ENCODE measurements at places on chromosomes 16 and 17.

- no peak for DNase-seq
These were observed 18.1 kb downstream of the ADGRG1 start for GRCh38 chr16:57646388-57647039.

DNA sequence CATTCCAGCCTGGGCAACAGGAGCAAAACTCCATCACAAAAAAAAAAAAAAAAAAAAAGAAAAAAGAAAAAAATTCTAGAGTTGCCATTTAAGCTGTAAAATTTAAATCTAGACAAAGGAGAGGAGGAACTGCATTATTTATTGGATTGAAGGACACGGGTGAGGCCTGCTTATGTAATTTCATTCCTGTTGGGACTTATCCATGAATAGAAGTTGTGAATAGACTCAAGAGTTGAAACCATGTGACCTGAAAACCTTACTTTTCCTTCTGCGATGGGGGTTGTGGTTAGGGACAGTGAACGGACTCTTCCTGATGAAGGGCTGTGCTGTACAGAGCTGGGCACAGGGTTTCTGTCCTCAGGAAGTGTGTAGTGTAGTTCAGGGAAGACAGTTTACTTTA lies 22.5 kb downstream of the BANP start:
- DNase-seq = no peak

- no peak for DNase-seq
These were observed 45.6 kb downstream of the MEAK7 start for GRCh38 chr16:84458606-84459532.

DNA sequence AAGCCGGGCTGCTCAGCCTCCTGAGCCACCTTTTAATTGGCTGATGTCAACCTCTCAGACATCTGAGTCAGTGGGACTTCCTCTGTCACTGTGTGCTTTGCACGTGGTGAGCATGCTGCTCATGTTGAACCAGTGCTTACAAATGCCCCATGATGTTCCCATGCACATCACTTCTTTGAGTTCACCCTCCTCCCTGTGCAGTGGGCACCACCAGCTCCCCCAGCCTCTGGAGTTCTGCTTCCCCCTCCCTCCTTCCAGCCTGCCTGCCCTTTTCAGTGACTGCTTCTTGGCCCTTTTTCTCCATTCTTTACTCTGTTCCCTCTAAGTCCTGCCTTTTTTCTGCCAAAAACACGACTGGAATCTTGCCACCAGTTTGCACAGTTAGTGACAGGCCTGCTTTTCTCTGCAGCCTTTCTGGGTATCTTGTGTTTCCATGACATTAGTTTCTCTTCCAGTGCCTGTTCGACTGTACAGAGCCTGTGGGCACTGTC lies 41.6 kb downstream of the USP10 start:
- DNase-seq = no peak

DNA sequence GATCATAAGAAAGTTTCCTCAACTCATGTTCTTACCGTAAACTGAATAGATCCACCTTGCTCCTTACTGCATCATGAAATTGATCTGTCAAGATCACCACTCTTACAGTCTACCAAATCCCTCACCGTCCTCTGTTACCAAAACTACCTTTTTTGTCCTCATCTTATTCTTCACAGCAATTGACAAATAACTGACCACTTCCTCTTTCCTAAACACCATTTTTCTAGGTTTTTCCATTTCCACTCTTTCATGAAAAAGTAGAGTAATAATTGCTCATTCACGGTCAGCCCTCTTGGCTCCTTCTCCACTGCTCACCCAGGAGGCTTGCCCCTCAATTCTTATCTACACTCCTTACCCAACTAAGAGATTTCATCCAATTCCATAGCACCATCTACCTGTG lies 44.9 kb downstream of the ABCA5 start:
- DNase-seq = no peak

DNA sequence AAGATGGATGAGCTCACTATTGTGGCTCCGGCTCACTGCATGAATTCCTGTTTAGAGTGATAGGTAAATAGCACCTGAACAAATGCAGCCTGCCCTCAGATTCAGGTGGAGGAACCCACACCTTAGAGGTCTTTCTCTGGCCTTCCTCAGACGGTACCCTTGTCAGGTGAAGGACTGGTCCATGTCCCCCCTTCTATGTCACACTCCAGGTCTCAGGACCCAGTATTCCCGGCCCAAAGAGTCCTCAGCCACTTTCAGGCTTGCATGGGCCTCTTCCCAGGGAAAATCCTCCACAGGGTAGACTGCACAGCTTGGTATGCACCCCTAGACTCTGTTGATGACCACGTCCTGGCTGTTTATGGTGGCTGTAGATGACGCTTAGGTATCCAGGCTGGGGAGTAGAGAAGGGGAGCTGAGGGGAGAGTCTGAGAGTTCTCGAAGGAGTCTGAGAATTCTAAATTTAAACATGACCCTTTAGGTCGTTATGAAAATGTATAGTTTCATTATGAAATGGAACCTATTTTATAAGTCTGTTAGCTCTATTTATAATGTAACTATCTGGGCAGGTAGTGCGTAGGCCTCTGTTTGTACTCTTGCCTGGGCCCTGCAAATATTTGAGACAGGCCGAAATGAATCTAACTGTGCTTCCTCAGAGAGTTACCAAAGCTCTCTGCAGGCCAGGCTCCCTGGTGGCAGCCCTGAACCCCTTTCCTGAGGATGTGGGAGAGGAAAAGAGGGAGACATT lies 32.5 kb upstream of the CCR7 start:
- no peak for DNase-seq

- DNase-seq = no peak
These were observed 6.4 kb upstream of the FTSJ3 start for GRCh38 chr17:63833741-63834373.

- no peak for DNase-seq
These were observed 45.9 kb upstream of the KIFC3 start for GRCh38 chr16:57848181-57848580.

DNA sequence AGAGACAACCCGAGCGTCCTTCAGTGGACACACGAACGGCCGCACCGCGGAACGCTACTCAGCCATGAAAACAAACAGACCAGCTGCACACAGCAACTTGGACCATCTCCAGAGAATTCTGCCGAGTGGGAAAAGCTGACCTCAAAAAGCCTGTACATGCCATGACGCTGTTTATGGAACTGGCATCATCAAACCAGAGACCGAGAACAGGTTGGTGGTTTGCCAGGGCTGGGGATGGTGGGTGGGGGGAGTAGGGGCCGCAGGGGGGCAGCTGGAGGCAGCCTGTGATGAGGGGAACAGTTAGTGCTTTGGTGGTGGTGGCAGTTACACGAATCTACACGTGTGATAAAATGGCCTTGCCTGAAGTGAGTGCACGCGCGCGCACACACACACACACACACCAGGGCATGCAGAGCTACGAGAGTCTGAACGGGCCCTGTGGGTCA lies 169.8 kb downstream of the LAT start:
- no peak for DNase-seq

DNA sequence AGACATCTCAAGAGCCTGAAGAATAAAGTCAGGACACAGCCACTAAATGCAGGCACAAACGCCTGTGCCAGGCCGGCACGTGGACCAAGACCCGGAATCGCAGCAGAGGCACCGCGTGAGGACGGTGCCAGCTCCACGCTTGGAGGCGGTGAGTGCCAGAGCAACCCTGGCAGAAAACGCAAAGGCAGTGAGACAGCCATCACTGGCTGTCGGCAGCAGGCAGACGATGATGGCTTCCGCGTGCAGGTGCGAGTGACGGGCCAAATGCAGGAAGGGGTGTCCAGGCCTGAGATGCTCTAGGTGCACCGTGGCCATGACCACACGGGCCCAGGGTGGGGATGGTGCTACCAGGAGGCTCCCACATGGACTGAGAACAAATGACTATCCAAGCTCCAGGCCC lies 78.8 kb downstream of the LMF1 start:
- no peak for DNase-seq

All from T-helper 9 cell (primary cell).